CD4-positive, alpha-beta memory T cell (primary cell): ENCODE measurements at places on chromosomes 11 and 22.

DNA sequence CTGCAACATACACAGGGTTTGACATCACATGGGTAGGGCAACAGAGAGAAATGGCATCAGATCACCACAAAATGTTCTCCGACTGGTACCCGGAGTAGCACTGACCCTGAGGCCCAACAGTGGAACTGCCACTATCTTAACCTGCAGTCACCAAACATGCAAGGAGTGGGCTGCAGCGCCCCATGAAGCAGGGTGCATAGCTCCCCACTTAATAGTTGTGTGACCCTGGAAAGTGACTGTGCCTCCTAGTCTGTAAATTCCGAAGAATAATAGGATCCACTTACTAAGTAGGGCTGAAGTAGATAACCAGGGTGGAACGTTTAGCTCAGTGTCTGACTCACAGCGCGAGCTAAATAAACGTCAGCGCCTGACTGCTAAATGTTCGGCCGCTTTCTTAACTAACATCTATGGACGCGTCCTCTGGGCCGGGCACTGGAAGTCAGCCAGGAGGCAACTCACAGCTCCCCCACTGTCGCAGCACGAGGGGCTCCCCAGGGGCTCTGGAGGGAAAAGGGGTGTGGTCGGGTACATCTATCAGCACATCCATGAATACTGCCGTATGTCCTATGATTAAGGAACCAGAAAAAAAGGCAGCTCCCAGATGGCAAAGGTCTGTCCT is 777 bp downstream of the LTO1 start:
- no peaks in the 10 kb centered on the region for H3K27me3 ChIP-seq
- peak overlapping the region; percentile 94 for H3K4me3 ChIP-seq
- H3K27ac ChIP-seq, result peak overlapping the region; percentile 80
- H3K4me1 ChIP-seq, result peaks cover 42% of the 10 kb centered on the region
- DNase-seq, result no peak

- H3K4me1 ChIP-seq, result no peaks in the 10 kb centered on the region
- H3K4me3 ChIP-seq, result no peak overlapping the region
- H3K36me3 ChIP-seq, result no peaks in the 10 kb centered on the region
- no peaks in the 10 kb centered on the region for H3K27me3 ChIP-seq
- no peak overlapping the region for H3K27ac ChIP-seq
- no peak for DNase-seq
Measured at GRCh38 chr11:132604431-132604830, 927.9 kb downstream of the OPCML start.

GRCh38 chr11:109853156-109853776 is 239.9 kb upstream of the ZC3H12C start:
- no peak overlapping the region for H3K4me3 ChIP-seq
- no peaks in the 10 kb centered on the region for H3K4me1 ChIP-seq
- H3K27ac ChIP-seq, result no peak overlapping the region
- no peak for DNase-seq
- no peaks in the 10 kb centered on the region for H3K36me3 ChIP-seq
- no peaks in the 10 kb centered on the region for H3K27me3 ChIP-seq

GRCh38 chr11:31096191-31096805 is 273.2 kb downstream of the DCDC1 start:
- H3K4me3 ChIP-seq, result no peak overlapping the region
- H3K27me3 ChIP-seq, result no peaks in the 10 kb centered on the region
- H3K36me3 ChIP-seq, result no peaks in the 10 kb centered on the region
- no peak for DNase-seq
- no peaks in the 10 kb centered on the region for H3K4me1 ChIP-seq

- no peaks in the 10 kb centered on the region for H3K27me3 ChIP-seq
- no peak overlapping the region for H3K4me3 ChIP-seq
- no peaks in the 10 kb centered on the region for H3K4me1 ChIP-seq
- H3K36me3 ChIP-seq, result no peaks in the 10 kb centered on the region
- no peak for DNase-seq
Measured at GRCh38 chr11:115409691-115410220, 94.5 kb downstream of the CADM1 start.

DNA sequence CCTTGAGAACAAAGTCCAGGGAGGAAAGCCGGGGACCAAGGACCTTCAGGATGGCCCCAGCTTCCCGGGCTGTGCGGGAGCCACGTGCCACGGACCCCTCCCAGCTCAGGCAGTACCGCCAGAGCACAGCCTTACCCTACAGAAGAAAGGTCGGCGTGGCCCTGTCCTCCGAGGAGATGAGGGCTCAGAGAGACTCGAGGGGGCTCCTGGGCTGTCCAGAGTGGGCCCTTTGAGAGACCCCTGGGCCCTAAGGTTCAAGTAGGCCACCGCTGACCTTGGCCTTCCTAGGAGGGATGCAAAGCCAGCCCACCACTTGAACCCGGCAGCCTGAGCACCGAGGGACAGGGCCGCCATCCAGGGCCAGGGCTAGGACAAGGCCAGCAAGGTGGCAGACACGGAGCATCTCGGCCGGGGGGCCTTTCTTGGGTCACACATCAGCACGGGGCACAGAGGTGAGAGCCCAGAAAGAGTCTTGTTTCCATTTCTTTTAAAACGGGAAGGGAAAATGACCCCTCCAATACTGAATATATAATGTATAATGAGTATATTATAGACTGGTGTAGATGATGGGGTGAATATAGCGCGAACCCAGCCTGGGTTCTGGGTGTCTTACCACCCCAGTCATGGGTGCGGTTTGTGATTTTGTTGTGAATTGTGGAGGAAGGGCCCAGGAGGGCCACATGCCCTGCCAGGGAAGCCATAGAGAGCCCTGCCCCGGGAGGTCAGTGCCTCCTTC is 34.4 kb upstream of the PPARA start:
- no peaks in the 10 kb centered on the region for H3K27me3 ChIP-seq
- peaks cover 4% of the 10 kb centered on the region for H3K4me1 ChIP-seq
- no peak overlapping the region for H3K4me3 ChIP-seq

DNA sequence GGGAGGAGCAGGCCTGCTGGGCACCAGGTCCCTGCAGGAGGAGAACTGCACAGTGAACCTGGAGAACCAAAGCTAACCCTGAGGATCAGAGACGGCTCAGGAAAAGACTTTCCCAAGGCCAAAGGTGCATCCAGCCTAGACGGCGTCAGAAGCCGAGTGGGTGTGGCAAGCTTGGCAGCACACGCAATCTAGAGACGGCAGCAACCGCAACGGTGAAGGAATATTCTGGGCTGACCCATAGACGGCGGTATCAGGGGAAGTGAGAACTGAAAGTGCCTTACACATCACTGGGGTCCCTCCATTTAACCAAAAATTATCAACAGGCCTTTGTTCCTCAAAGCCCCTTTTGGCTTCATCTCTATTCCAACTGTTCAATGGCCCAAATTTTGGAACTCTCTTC is 26.2 kb downstream of the SPATA19 start:
- no peak overlapping the region for H3K27ac ChIP-seq
- no peaks in the 10 kb centered on the region for H3K4me1 ChIP-seq
- H3K36me3 ChIP-seq, result no peaks in the 10 kb centered on the region
- H3K4me3 ChIP-seq, result no peak overlapping the region

DNA sequence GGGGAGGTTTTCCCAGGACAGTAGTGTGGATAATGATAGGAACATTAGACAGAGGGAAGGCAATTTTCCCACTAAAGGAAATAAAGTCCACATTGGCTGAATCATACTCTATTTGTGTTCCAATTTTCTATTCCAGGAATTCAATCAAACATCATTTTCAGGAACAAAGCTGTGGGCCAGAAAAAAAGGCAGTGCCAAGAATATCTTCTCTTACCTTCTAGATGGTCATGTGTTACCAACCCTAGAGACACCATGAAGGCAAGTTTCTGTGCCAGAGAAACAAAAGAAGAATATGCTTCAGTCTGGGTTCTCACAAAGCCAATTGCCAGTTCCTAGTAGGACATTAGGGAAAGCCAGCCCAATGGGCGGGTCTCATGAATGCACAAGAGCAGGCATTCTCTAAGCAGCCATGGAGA is 27.5 kb downstream of the LARGE2 start:
- H3K4me1 ChIP-seq, result no peaks in the 10 kb centered on the region
- no peaks in the 10 kb centered on the region for H3K27me3 ChIP-seq
- H3K4me3 ChIP-seq, result no peak overlapping the region
- no peak for DNase-seq
- no peak overlapping the region for H3K27ac ChIP-seq
- H3K36me3 ChIP-seq, result peaks cover 43% of the 10 kb centered on the region
